NCI-H1105 (cell line): ENCODE measurements at places on chromosomes 13 and 19.

GRCh38 chr19:35348911-35349611, 1.4 kb downstream of the FFAR1 start:
- no peak for DNase-seq

GRCh38 chr13:44380404-44381165, 7.0 kb downstream of the SERP2 start:
- no peak for DNase-seq

- no peak for DNase-seq
These were observed 7.1 kb downstream of the YIPF2 start for GRCh38 chr19:10921199-10921909.

DNA sequence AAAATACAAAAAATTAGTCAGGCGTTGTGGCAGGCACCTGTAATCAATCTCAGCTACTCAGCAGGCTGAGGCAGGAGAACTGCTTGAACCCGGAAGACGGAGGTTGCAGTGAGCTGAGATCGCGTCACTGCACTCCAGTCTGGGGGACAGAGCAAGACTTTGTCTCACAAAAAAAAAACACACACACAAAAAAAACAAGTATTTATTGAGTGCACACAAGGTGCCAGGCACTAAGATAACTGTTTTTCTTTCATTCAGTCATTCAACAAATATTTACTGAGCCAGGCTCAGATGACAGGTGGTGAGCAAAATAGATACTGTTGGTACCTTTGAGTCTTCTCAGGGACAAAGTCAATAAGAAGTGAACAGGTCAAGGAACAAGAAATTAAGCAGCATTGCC, 6.3 kb downstream of the CIB3 start:
- DNase-seq: no peak
